ENCODE measurements at places on chromosomes 1 and 21. TPM values are rescaled to one million over a fixed set of nuclear protein-coding genes. Genes with fewer than 3 reads are reported as not detected.

The ZBTB7B gene
- polyA plus RNA-seq: 10.4 TPM

The ZNF683 gene
- polyA plus RNA-seq: not detected

The SLC1A7 gene
- polyA plus RNA-seq: 0.36 TPM

The CFHR2 gene
- not detected for polyA plus RNA-seq

- DNase-seq: no peak
These were observed 111.9 kb upstream of the SLC25A33 start for GRCh38 chr1:9427388-9427787.

DNA sequence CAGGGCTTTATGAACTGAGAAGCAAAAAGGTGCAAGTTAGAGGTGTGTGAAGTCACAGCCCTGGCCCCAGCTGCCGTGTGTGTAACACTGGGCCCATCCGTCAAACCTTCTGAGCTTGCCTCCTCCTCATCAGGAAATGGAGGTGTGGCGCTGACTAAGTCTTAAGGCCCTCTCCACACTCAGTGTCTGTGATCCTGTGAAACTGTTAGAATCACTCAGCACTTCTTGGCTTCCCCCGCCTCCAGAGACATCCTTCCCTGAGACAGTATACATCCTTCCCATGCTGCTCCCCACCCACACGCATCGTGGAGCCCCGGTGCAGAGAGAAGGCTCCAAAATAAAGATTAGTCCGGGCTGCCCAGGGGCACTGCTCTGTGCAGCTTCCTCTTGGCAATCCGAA is 33.3 kb downstream of the LRP8 start:
- no peak for DNase-seq

DNA sequence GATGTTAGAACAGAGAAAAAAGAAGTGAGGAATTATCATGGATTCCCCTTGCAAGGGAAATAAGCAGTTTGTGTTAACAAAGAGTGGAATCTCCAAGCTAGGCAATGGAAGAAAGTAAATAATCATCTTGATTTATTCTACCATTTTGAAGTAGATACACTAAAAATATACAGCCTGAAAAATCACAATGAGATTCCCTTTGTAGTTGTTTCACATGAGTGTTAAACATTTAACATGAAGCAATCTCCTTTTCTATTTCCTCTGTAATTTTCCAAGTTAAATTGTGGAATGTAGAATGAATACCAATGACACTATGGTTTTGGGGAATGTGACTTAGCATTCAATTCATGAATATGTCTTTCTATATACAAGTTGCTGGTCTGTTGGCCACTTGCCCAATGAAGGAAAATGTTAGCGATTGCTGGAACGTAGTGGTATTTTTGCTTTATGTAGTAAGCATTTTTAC is 5.7 kb downstream of the TGFB2 start:
- no peak for DNase-seq

DNA sequence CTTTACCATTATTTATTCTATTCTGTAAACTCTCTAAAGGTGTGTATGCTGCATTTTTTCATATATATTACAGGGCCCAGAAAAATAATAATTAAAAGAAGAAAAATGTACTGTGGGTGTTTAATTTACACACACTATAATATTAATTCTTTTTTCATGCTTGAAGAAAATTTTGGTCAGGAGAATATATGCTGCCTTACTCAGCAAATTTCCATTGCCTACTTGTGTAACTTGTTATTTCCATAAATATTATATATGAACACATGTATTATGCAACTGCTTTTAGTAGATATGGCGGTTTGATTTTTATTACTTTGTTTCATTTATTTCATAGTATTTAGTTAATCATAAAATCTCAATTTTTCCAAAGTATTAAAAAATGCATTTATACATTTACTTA is 46.4 kb upstream of the SERPINC1 start:
- DNase-seq: no peak

DNA sequence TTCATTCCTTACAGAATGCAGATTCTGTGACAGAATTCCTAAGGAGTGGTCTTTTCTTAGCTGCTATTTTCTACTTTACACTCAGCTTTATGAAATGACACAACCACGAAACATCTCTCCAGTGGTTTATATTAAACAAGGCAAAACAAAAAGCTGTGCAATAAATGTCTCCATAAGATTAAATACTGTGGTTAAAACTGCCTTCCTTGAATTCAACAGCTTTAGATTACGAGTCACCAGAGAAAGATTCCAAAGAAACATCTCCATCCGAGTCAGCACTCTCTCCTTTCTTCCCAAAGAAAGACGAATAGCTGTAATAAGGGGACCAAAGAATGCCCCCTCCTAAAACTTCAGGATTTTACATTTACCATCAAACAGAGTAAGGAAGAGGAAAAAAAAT is 4.6 kb upstream of the C1orf87 start:
- no peak for DNase-seq

GRCh38 chr1:27306892-27307761 is 14.8 kb upstream of the TMEM222 start:
- DNase-seq: peak; percentile 62

GRCh38 chr1:183365676-183366075 is 52.5 kb downstream of the NMNAT2 start:
- no peak for DNase-seq

DNA sequence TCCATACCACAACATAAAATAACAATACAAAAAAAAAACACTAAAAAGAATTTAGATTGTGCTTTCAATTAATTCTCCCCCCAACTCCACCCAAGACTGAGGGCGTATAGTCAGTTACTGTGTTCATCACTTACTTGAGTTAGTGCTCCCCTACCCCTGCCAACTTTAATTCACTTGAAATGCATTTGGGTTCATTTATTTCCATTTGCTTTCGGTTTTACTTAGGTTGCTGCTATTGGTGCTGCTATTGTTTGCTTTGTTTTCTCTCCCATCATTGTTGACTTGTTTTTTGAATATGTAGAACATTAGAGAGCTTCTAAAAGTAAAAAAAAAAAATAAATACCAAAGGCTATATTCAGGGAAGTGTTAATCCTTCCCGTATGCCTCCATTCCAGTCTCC is 10.7 kb upstream of the CYYR1 start:
- DNase-seq: no peak

DNA sequence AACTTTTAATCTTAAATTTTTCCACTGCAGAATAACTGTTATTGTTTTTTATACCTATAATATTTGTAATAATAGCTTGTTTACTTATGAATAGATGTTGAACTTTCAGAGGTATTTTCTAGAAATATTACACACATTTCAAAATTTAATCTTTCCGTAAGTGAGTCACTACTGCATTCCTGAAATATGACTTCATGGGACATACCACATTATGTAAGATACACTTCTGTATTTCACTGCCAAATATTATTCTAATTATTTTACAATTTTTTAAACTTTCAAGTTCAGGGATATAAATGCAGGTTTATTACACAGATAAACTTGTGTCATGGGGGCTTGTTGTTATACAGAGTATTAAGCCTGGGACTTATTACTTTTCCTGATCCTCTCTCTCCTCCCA is 2220.5 kb downstream of the NCAM2 start:
- DNase-seq: no peak

DNA sequence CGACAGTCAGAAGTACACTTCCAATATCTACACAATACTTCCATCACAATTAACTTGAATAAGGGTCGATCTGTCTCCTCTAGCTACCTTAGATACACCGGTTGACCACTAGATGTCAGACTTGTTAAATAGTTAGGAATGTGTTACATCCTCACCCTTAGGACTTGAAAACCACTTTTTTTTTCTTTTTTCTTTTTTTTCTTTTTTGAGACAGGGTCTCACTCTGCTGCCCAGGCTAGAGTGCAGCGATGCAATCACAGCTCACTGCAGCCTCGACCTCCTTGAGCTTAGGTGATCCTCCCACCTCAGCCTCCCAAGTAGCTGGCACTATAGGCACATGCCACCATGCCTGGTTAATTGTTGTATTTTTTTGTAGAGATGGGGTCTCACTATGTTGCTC is 120.4 kb upstream of the GREM2 start:
- peak; percentile 63 for DNase-seq

GRCh38 chr1:164794356-164794755 is 235.4 kb downstream of the PBX1 start:
- no peak for DNase-seq

GRCh38 chr1:66270119-66270812 is 263.7 kb upstream of the SGIP1 start:
- no peak for DNase-seq

GRCh38 chr1:27602462-27603308 is 1.3 kb downstream of the AHDC1 start:
- DNase-seq: no peak

DNA sequence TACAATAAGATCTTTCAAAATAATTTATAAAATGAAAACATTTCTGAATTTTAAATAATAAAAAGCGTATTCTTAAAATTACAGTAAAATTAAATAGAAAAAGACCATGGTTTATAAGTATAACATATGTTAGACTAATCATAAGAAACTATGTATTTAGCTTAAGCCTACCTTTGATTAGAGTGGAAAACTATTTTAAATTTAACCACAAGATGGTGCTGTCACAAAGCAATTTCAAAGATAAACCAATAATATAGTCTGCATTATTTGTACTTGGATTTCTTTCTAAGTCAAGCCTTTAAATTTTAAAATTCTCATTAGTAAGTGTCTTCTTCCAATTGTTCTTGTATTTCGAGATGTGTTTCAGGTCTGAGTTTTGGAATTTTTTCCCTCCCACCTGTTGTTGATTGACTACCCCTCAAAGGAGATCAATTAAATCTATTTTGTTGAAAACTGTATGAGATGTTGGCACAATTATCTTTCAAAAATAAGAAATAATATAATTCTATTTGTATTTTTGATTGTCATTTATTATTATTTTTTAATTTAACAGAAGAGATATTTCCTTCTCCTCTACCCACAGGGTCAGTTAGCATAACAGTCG is 459.8 kb downstream of the KCNT2 start:
- DNase-seq: peak; percentile 34

GRCh38 chr1:75836528-75837100 is 39.9 kb downstream of the MSH4 start:
- DNase-seq: no peak

- peak; percentile 87 for DNase-seq
These were observed 132.4 kb downstream of the EDEM3 start for GRCh38 chr1:184622136-184622823.

DNA sequence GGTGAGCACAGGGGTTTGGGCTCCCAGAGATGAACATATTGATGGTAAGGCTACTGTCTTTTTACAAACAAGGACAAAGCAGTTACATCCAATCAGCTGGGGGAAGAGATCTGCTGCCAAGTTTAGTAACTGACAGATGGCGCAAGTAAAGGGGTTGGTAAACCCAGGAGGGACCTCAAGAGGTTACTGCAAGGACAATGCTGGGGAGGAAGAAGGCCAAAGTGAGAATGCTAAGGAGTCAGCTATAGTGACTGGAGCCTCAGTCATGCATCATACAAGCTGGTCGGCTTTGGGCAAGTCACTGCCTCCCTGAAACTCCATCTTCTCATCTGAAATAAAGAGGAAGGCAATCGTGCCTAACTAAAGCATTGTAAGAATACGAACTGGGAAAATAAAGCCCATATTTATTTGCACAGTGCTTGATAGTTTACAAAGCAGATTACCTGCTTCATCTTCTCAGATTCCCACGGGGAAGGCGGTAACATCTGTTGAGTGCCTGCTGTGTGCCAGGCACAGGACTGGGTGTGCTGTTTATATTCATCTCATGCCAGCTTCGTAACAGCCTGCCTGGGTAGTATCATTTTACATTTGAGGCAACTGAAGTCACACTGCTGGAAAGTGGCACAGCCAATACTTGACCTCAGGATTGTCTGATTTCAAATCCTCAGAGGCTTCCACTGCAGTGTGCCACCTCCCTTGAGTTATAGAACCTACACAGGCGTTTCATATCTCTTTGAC is 114.8 kb downstream of the BEND5 start:
- no peak for DNase-seq

DNA sequence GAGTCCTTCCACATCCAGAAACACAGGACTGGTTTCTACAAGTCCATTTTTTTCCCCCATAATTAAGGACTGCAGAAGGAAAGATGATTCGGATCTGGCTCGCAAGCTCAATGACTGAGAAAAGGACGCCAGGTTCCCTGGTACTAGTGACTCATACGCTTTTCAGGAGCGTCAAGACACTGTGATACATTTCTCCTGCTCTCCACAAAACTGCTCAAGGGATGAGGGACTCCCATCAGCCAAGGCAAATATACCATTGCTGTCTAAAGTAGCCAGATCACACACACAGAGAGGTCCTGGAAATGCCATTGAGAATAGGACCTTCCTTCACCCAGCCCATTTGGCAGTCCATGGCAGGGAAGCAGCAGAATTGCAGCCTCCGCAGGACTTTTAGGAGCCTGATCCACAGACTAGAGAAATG is 253.6 kb upstream of the IRF2BP2 start:
- DNase-seq: no peak

GRCh38 chr1:89277725-89278124 is 5.1 kb upstream of the GBP5 start:
- no peak for DNase-seq

GRCh38 chr1:32859915-32860314 is 10.8 kb downstream of the FNDC5 start:
- no peak for DNase-seq

All from muscle of back (tissue), 13 donors.